ENCODE measurements at places on chromosomes 5 and 9.

GRCh38 chr5:167012123-167013034 lies 1279.1 kb upstream of the WWC1 start:
- DNase-seq = no peak

DNA sequence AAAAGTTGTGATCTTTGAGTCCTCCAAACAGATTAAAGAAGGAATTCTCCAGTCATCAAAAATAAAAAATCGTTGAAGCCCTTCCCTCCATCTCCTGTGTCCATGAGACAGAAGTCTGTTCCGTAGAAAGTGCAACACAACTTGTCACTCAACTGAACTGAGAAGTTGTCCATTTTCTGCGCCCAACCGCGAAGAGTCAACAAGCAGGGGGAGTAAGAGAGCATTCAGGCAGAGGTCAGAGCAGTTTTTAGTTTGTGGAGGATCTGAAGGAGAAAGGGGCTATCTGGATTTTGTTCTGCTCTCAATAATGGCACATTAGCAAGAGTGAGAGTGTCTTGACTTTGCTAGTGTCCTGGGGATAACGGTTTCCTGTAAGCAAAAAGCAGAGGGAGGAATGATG lies 303.9 kb downstream of the ICE1 start:
- no peak for DNase-seq

- DNase-seq = no peak
Measured at GRCh38 chr9:10095208-10095607, 517.6 kb downstream of the PTPRD start.

DNA sequence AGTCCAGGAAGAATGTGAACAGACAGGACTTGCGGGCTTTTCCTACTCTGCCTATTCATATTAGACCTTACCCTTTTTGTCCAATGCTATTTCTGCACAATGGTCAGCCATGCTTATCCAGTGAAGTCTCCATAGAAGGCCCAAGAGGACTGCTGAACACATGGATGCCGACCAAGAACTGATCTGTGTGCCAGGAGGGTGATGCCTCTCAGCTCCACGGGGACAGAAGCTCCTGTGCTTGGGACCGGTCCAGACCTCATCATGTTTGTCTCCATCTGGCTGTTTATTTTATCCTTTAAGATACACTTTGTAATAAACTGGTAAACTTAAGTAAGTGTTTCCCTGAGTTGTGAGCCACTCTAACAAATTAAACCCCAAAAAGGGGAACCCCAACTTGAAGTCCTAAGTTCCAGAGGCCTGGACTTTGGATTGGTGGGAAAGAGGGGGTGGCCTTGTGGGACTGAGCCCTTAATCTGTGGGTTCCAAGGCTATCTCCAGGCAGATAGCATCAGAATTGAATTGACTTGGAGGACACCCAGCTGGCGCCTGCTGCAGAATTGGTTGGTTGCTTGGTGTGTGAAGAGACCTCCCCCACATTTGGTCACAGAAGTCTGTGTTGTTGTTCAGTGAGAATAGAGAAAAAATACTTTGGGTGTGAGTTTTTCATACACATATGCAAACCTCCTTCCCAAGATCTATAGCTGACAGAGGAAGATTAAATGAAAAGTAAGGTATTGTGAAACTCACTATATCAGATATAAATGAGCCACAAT lies 57.9 kb upstream of the ANKH start:
- DNase-seq = no peak

GRCh38 chr5:21646469-21646868 lies 1206.7 kb downstream of the CDH12 start:
- no peak for DNase-seq

DNA sequence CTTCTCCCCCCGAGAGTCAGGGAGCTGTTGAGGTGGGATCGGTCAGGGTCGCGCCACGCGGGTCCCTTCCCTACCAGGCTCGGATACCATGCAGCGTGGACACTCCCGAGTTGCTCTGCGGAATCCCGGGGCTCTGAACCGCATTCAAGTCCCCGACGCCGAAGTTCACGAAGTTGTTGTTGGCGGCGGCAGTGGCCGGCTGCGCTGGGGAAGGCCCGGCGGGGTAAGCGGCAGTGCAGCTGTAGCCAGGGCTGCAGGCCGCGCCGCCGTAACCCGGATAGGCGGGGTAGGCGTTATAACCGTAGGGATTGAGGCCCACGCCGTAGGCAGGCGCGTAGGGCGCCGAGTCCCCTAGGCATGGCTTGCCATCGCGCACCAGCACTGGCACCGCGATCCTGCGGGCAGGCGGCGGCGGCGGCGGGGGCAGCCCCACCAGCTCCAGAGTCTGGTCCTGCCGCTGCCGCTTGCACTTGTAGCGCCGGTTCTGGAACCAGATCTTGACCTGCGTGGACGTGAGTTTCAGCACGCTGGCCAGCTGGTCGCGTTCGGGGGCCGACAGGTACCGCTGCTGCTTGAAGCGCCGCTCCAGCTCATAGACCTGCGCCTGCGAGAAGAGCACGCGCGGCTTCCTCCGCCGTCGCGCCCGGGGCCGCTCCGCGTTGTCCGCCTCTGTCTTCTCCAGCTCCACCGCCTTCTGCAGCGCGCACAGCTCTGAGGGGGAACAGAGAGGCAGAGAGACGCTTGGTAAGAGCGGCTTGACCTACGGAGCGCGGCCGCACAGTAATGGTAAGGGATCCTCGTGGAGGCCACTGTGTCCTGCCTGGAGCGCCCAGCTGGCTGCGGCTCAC lies 2.3 kb downstream of the NKX2-5 start:
- no peak for DNase-seq

DNA sequence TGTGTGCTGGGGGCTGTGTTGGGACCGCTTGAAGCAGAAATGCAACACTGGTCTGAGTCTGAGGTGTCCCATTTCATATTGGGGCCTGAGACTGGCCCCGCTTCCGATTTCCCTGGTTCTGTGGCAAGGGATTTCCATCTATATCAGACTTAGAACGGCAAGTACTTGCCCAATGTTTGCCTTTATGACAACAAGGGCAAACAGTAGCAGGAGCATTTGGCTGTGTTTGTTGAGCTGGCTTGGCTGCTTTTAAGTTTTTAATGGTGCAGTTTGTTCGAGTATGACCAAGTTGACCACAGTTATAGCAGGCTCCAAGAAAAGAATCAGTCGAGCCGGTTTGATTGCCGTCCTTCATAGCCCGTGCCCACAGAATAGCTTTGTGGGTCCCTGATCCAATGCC lies 17.0 kb downstream of the HSDL2 start:
- DNase-seq = no peak

DNA sequence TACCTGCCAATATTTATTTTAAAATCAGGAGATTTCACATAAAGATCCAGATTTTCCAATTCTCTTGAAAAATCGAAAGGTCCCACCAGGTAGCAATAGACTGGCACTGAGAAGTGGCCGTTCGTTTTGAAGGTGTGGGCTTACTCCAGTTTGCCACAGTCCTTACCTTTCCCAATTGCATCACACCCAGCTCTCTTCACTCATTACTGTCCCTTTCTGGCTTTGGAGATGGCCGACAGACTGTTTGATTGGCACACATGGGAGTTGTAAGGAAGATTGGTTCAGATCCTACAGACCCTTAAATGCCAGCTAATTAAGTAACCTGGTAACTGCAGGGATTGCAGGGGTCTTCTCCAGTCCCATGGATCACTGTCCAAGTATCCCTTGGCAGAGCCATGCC lies 68.7 kb upstream of the LARP1 start:
- no peak for DNase-seq

GRCh38 chr5:123132316-123132715 lies 43.3 kb downstream of the PRDM6 start:
- no peak for DNase-seq

DNA sequence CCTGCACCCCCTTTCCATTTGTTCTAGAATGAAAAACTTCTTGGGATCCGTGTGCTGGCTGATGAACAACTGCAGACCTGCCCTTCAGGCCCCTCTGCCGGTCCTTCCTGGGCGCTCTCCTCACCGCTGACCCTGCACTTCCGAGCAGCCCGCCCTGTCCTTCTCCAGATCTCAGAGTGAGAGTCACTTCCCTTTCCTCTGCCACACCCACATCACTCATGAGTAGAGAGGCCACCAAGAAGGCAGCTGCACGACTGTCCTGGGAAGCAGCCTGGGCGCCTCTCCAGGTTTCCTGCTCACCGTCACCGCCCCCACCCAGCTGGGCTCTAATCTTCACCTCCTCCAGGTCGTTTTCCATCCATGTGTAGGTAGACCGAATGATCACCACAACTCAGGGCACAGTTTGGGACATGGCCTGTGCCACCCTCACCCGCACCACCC lies 35.0 kb upstream of the NSMF start:
- no peak for DNase-seq

- no peak for DNase-seq
Measured at GRCh38 chr5:143790457-143791112, 21.4 kb upstream of the HMHB1 start.

- no peak for DNase-seq
Measured at GRCh38 chr9:37056046-37056920, 22.2 kb upstream of the PAX5 start.

- no peak for DNase-seq
Measured at GRCh38 chr9:87346061-87346665, 151.5 kb upstream of the DAPK1 start.

DNA sequence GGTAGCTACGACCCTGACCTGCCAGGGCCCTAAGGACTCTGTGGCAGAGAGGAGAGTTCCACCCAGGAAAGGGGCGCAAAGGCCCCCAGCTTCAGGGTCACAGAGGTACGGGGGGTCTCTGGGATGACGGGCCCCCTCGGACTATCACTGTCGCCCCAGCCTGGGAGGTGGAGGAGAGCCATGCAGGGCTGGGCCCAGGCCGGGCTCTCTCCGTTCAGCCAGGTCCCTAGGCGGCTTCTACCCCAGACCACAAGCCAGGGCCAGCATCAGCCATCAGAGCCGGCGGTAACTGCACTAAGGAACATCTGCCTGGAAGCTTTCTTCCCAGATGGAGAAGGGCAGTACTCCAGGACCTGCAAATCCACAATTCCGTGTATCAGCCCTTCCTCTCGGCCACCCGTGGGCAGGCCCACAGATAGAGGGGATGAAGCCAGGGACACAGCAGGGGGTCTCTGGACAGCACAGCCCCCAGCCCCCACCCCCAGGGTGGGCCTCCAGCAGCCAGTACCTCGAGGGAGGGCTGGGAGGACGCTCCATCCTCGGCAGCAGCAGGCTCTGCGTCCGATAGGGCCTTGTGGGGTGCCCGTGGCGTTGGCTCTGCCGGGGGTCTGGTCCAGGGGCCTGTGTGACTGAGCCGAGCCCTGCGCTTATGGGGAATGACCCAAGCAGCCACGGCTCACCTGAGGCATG lies 38.4 kb downstream of the NACC2 start:
- DNase-seq = no peak
